ENCODE measurements at places on chromosomes 4 and X. TPM values are rescaled to one million over a fixed set of nuclear protein-coding genes. Genes with fewer than 3 reads are reported as not detected.

IGSF1 gene
- total RNA-seq: 0.10 TPM

CFP gene
- total RNA-seq: 4.1 TPM

EDA2R gene
- total RNA-seq: 0.82 TPM

ARMCX4 gene
- 6.3 TPM for total RNA-seq

ADH1C gene
- total RNA-seq: 240 TPM

DGKK gene
- total RNA-seq: not detected

GATA1 gene
- 0.77 TPM for total RNA-seq

HELT gene
- total RNA-seq: not detected

NLGN3 gene
- total RNA-seq: 0.67 TPM

MAGEA8 gene
- not detected for total RNA-seq

NHSL2 gene
- total RNA-seq: 4.1 TPM

PLP2 gene
- total RNA-seq: 227 TPM

EIF4E gene
- total RNA-seq: 123 TPM

UBE2K gene
- 99.0 TPM for total RNA-seq

NWD2 gene
- total RNA-seq: 0.22 TPM

RHOXF1 gene
- total RNA-seq: 0.45 TPM

DUSP9 gene
- not detected for total RNA-seq

CSAG3 gene
- not detected for total RNA-seq

ELOVL6 gene
- 66.3 TPM for total RNA-seq

FGFR3 gene
- total RNA-seq: 52.9 TPM

GLRB gene
- 0.42 TPM for total RNA-seq

XK gene
- 27.8 TPM for total RNA-seq

CHIC1 gene
- 6.1 TPM for total RNA-seq

BTC gene
- total RNA-seq: 6.1 TPM

MAGEB10 gene
- total RNA-seq: not detected

SLC10A6 gene
- 0.40 TPM for total RNA-seq

STPG2 gene
- 0.19 TPM for total RNA-seq

TXK gene
- 0.72 TPM for total RNA-seq

IL13RA2 gene
- not detected for total RNA-seq

PRR32 gene
- total RNA-seq: not detected

CT83 gene
- total RNA-seq: not detected

SYP gene
- 7.4 TPM for total RNA-seq

FAM149A gene
- total RNA-seq: 16.6 TPM

TMEM156 gene
- total RNA-seq: 0.77 TPM

CXorf65 gene
- total RNA-seq: not detected

ARHGAP6 gene
- total RNA-seq: 5.0 TPM

POU3F4 gene
- total RNA-seq: not detected

HTN3 gene
- not detected for total RNA-seq

CCDC110 gene
- 3.6 TPM for total RNA-seq

PLAC1 gene
- not detected for total RNA-seq

ENPEP gene
- total RNA-seq: 0.27 TPM

ATP1B4 gene
- not detected for total RNA-seq

ADH4 gene
- 1.5 TPM for total RNA-seq

ADH6 gene
- 24.5 TPM for total RNA-seq

FOXR2 gene
- not detected for total RNA-seq

ZNF718 gene
- 5.4 TPM for total RNA-seq

BEX1 gene
- total RNA-seq: 0.77 TPM

POF1B gene
- total RNA-seq: 145 TPM

VSIG1 gene
- 0.16 TPM for total RNA-seq

CAPN6 gene
- 4.7 TPM for total RNA-seq

FRMPD4 gene
- total RNA-seq: 0.02 TPM

SPANXN4 gene
- not detected for total RNA-seq

MTMR8 gene
- total RNA-seq: 6.9 TPM
